Activated T-cell treated with anti-CD3 and anti-CD28 coated beads, Interleukin-2, amount 50 U/mL, for 48 hours (primary cell): ENCODE measurements at places on chromosomes 1 and 21.

- DNase-seq: no peak
Observed at GRCh38 chr1:214864896-214865688, 217.4 kb upstream of the KCNK2 start.

DNA sequence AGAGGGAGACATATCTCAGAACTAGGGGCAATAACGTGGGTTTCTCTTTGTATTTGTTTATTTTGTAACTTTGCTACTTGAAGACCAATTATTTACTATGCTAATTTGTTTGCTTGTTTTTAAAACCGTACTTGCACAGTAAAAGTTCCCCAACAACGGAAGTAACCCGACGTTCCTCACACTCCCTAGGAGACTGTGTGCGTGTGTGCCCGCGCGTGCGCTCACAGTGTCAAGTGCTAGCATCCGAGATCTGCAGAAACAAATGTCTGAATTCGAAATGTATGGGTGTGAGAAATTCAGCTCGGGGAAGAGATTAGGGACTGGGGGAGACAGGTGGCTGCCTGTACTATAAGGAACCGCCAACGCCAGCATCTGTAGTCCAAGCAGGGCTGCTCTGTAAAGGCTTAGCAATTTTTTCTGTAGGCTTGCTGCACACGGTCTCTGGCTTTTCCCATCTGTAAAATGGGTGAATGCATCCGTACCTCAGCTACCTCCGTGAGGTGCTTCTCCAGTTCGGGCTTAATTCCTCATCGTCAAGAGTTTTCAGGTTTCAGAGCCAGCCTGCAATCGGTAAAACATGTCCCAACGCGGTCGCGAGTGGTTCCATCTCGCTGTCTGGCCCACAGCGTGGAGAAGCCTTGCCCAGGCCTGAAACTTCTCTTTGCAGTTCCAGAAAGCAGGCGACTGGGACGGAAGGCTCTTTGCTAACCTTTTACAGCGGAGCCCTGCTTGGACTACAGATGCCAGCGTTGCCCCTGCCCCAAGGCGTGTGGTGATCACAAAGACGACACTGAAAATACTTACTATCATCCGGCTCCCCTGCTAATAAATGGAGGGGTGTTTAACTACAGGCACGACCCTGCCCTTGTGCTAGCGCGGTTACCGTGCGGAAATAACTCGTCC lies 1.3 kb upstream of the OLIG2 start:
- DNase-seq: peak; percentile 33

DNA sequence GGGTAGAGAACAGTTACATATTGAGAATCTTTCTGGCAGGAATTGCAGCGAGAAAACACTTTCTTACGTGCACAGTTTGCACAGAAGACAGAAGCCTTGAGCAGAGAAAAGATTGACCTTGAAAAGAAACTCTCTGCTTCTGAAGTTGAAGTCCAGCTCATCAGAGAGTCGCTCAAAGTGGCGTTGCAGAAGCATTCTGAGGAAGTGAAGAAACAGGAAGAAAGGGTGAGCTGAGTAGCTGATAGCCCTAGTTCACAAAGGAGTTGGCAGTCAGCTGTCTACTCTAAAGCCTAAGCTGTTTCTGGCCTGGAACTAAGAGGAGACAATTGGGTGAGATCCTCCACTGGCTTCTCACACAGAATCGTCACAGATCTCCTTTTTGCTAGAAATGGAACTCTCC lies 20.3 kb upstream of the SH3BGRL3 start:
- DNase-seq: no peak

- DNase-seq: no peak
Observed at GRCh38 chr1:2477309-2477708, 1.2 kb downstream of the PLCH2 start.

DNA sequence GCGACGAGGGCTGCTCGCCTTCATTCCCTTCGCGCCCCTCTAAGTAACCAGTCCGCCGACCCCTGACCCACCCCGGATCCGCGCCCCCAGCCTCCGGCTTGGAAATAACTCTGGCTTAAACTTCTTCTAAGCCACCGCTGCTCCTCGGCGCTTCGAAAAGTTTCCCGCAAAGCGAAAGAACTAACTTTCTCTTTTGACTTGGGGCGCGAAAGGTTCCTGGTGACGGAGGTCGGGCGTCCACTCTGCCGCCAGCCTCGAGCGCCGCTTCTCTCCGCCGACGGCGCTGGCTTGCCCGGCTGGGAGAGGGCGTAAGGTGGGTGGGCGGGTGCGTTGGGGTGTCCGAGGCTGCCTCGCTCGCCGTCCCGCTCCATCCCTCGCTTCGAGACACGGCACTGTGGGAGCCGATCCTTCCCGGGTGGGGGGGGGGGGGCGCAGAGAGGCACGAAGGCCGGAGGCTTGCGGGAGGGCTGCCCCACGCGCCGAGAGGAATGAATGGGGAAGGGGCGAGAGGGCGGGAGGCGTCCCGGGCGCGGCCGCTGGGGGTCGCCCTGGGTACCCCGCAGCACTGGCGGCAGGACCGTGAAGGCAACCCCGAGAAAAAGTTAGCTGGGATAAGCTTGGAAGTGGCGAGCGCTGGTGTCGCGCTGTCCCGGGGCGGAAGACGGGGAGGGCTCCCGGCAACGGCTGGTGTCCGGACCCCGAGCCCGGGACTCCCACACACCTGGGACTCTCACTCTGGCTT lies 569 bp downstream of the ATF3 start:
- peak; percentile 63 for DNase-seq

GRCh38 chr1:96509951-96510350 lies 211.6 kb upstream of the PTBP2 start:
- no peak for DNase-seq

DNA sequence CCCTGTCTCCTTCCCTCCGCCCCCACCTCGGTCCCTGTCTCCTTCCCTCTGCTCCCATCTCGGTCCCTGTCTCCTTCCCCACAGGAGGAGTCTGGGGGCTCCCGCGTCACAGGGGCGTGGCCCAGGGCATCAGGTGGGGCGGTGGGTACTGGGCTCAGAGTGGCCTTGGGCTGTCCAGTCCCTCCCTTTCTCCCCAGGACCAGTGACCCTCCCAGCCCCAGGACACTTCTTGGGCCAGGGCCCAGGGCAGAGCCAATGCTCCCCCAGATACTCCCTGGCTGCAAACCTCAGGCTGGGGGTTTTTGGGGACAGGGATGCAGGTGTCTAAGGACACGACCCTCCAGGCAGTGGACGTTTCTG lies 6.8 kb upstream of the RNF223 start:
- peak; percentile 22 for DNase-seq

- DNase-seq: no peak
Observed at GRCh38 chr1:70202173-70202758, 3.1 kb downstream of the LRRC40 start.

- DNase-seq: no peak
Observed at GRCh38 chr1:230299191-230300006, 126.7 kb downstream of the PGBD5 start.

- no peak for DNase-seq
Observed at GRCh38 chr1:74357150-74357549, 122.0 kb downstream of the TNNI3K start.

DNA sequence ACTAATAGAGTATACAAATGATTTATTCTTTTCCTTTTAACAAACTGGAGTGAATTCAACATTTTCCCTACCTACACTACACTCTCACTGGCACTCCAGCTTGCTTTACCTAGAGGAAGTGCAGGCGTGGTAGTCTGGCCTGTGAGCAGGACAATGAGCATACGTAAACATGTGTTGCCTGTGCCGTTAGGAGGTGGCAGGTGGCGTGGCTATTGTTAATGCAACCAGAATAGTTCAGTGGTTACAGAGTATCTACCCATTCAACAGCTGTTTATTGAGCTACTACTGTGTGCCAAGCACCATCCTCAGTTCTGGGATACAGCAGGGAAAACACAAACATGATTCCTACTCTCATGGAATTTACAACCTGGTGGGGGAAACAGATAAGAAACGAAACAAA lies 299.7 kb upstream of the KAZN start:
- no peak for DNase-seq

- no peak for DNase-seq
Observed at GRCh38 chr21:22145545-22145944, 1147.3 kb downstream of the NCAM2 start.
